ENCODE measurements at places on chromosomes 7 and 10. TPM values are rescaled to one million over a fixed set of nuclear protein-coding genes. Genes with fewer than 3 reads are reported as not detected.

- peak; percentile 21 for DNase-seq
These were observed 284 bp downstream of the CXCL12 start for GRCh38 chr10:44384601-44385025.

DNA sequence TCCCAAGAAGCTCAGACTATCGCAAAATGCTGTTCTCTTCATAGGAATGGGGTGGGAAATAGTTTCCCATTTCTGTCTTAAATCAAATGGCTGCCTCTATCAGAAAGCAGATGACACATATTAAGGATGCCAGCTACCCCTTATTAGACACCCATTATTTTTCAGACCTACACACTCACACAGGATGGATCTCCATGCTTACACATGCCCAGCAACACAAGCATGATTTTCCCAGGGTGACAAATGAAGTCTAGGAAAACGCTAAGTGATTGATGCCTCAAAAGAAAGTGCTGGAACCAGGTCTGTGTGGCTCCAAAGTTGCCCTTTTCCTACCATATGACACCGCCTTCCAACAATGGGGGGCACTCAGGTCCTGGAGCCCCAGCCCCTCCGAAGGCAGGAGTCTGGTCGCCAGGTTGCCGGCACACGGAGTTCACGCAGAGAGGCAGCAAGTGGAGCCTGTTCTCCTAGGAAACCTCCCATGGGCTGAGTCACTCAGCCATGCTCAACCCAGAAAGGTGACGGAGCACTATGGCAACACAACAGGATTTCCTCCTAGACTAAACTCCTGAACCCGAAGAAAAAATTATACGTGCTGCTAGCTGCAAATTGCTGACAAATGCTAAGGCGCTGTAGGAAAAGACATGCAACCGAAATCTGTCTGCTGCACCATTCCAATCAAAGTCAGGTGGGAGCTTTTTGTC, 19.8 kb downstream of the VOPP1 start:
- DNase-seq: no peak

DNA sequence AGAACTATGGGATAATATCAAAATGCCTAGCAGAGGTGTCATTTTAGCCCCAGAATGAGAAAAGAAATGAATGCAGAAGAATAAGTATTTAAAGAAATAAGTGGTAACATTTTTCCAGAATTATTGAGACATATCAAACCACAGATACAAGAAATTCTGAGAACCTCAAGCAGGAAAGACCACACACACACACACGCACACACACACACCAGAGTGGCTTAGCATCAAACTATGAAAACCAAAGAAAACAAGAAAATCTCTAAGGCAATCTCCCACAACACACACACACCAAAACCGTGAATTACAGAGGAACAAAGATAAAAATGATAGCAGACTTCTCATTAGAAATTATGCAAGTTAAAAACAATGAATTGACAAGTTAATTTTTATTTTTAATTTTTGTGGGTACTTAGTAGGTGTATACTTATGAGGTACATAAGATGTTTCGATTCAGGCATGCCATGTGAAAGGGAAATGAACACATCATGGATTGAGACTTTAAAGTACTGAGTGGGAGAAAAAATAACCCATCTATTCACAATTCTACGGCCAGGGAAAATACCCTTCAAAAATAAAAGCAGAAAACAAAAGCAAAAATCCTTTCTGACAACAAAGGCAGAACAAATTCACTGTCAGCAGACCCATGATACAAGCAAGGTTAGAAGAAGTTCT, 14.6 kb downstream of the PPIF start:
- no peak for DNase-seq

GRCh38 chr10:73884017-73884416, 9.7 kb upstream of the CAMK2G start:
- no peak for DNase-seq

DNA sequence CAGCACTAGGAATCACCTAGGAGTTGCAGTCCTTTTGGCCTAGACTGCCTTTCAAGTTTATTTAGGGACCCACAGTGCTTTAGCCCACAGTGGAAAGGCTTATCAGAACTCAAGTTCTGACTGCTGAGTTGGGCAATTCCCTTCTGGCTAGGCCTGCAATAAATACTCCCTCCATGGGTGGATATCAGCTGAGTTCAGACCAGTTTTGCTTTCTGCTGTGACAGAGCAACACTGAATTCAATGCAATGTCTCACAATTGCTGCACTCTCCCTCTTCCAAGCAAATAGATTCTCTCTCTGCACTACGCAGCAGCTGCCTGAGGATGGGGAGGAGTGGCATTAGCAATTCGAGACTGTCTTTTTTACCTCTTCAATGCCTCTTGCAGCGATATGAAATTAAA, 1153.3 kb downstream of the SORCS1 start:
- DNase-seq: no peak

DNA sequence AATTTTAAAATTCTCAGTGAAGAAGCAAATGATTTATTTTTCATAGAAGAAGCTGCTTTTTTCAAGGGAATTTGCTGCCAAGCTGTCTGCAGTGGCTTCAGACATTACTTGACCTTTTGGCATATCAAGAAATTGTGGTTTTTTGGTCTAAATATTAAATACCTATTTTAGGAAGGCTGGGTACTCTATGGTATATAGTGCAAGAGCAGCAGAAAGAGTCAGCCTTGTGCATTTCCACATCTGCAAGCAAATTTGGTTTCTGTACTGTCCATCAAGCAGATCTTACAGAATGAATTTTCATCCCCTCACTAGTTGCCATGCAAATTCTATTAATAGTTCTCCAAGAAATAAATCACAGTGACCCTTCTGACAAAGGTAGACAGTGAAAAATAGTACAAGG, 222.0 kb downstream of the BICC1 start:
- DNase-seq: no peak

DNA sequence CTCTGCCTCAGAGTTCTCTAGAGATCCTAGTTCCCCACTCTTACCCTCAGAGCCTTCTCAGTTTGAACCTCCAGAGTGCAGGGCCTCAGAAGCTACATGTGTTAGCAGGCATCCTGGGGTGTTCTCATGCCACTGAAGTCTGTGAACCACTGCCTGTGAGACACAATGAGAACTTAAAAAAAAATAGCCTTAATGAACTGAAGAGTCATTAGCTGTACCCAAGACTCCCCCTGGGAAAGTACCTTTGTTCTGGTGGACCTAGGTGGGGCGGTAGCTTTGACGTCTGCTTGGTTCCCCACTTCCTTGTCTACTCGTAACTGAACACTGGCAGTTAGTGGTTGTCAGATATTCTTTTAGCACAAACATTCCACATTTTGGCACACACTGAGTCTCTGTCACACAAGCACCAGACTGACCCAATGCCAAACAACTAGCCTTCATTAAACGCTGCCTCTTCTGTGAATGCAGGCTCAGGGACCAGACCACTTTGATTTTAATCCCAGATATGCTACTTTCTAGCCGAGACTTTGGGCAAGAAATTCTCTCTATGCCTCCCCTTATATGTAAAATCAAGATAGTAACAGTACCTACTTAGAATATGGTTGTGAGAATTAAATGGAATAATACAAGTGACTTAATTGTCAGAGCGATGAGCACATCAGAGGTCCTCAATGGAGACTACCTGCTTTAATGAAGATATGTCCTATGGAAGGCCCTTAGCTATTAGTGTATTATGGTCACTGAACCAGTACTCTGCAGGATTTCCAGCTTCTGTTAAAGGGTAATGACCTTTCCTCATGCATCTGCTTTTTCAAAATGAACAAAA, 75.3 kb upstream of the CC2D2B start:
- no peak for DNase-seq

- no peak for DNase-seq
These were observed 32.3 kb downstream of the CAMK1D start for GRCh38 chr10:12381536-12382156.

GRCh38 chr10:129448086-129448485, 19.0 kb upstream of the MGMT start:
- no peak for DNase-seq

GRCh38 chr7:101536232-101536631, 92.9 kb downstream of the MYL10 start:
- no peak for DNase-seq

DNA sequence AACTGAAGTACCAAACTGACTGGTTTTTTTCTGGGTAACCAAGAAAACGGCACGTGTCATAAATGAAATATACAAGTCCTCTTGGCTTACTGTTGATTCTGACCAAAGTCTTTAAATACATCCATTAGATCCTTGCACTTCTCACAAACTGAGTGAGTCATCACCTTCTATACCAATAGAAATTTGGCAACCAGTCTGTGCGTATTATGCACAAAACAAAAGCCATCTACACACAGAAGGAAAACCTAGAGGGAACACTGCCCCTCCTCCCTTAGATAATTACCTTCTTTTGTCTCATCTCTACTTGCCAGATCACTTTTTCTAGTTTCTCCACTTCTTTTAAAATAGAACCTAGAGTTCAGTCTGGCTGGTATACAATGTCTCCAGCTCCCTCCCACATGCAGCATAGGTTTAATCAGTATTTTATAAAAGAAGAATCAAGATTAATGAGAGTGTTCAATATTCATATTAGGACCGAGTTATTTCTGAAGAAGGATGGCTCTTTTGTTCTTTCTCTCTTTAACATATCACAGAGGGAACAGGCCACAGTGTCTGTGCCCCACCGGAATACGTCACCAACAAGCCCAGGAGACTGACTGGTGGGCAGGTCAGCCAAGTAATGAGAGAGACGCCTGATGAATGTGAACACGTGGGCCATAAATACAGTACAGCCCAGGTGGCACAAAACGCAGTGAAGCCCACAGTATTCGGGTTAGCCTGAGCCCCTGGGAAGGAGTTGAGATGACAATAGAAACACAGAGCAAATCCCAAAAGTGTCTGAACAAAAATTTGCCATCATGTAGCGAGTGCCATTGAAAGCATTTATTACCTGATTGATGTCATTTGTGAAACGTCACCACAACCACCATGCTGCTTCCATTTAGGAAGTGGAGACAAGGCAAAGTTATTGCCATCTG, 91.3 kb downstream of the KIAA1549 start:
- DNase-seq: no peak

DNA sequence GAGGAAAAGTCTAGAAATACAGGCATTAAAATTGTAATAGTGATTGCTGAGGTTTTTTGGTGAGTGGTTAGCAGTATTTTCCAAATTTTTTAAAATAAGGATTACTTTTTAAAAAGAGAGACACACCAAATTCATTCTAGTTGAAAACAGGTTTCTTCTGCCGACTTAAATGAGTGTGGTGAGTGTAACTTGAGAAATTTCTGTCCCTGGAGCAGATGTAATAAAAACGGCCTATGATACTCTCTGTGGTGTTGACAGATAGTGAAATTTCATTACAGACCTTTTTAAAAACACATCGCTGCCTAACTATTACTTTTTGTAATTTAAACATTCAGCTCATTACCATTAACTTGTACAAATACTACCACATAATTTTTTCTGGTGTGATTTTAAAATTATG, 90.1 kb downstream of the CYP51A1 start:
- no peak for DNase-seq

DNA sequence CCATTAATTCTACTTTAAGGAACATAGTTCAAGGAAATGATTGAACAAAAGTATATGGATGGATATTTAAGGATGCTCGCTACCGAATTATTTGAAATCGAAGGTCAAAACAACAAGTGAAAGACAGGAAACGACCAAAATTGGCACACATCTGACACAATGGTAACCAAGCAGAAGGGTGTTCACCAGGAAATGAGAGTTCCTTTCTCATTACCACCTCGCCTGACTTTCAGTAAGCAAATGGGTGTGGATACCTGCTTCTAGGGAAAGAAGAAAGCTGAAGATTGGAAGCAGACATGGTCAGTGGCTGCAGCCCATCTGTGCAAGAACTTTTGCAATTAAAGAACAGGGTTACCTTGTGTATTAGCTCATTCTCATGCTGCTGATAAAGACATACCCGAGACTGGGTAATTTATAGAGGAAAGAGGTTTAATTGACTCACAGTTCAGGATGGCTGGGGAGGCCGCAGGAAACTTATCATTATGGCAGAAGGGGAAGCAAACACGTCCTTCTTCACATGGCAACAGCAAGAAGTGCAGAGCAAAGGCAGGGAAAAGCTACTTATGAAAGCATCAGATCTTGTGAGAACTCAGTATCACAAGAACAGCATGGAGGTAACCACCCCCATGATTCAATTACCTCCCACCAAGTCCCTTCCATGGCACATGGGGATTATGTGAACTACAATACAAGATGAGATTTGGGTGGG, 6.2 kb upstream of the TMEM273 start:
- no peak for DNase-seq

DNA sequence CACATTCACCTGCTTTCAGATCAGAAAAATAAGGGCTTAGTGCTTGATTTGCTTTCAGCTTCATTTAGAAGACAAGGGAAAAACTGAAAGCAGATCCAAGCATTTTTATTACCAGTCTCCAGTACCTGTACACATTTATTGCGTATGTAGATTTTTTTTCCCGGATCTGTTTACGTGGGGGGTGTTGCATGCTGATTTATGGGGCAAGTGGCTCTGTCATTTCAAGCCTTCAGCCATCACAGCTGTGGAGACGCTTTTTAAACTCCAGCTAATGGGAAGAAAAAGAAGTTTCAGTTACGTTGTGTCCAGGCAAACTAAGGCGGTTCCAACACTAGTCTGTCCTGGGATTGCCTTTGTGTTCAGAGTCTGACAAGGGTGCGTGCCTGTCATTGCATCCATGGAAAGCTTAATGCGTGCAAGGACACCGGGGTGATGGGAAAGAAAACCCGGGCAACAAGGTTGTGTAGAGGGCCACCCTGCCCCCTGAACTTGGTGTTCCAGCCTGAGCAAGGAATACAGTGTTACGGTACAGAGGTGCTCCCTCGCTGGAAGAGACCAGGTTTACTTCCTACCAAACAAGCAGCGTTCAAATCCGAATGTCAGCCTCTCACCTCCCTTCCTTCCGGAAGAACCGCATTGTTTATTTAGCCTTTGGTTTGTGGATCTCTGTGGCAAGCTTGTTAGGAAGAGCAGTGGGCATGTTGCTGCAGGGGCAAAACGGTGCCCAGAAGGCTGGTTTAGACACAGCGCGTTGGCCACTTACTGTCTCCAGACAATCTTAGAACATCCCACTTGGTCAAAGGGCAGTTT, 128.2 kb downstream of the FGFR2 start:
- no peak for DNase-seq

The C10orf88 gene
- total RNA-seq: 9.5 TPM

The GJD4 gene
- total RNA-seq: not detected

The AHCYL2 gene
- 26.6 TPM for total RNA-seq

The ATOH7 gene
- total RNA-seq: not detected

The LRRC18 gene
- not detected for total RNA-seq

The CRHR2 gene
- not detected for total RNA-seq

The NPC1L1 gene
- total RNA-seq: not detected

The SPDYE2 gene
- not detected for total RNA-seq

Data from mammary epithelial cell (primary cell).